ENCODE measurements at places on chromosomes 11 and 22.

- no peak for DNase-seq
Observed at GRCh38 chr11:66593650-66594049, 665 bp downstream of the CCS start.

DNA sequence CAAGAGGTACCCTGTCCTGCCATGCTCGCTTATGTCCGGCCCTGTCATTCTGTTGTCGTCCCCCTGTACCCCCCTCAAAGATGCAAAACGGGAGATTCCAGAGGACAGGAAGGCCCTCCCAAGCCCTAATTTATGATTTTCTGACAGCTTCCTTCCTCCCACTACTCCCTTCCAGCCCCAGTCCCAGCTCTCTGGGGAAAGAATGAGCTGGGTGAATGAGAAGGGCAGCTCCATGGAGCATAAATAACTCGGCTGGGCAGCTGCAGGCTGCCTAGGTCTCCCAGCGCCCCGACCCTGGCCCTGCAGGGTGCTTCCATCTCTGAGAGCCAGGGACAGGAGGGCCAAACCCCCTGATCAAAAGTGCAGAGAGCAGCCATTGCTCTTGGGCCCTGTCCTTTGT, 3.9 kb upstream of the EMID1 start:
- DNase-seq, result no peak

GRCh38 chr11:10087186-10087922, 206.7 kb downstream of the SBF2 start:
- DNase-seq, result no peak

GRCh38 chr11:62087694-62088093, 36.1 kb upstream of the INCENP start:
- DNase-seq, result no peak

DNA sequence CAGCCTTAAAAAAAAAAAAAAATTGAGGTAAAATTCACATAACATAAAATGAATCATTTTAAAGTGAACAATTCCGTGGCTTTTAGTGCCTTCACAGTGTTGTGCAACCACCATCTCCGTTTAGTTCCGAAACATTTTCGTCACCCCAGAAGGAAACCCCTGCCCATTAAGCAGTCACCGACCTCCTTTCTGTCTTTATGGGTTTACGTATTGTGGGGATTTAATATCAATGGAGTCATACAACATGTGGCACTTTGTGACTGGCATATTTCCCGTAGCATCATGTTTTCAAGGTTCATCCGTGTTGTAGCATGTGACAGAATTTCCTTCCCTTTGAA, 65.5 kb downstream of the BCR start:
- no peak for DNase-seq

- no peak for DNase-seq
Observed at GRCh38 chr11:47480762-47481161, 31.8 kb upstream of the RAPSN start.

All from memory B cell (primary cell).